Myocyte (in vitro differentiated cells): ENCODE measurements at places on chromosomes 1 and 21. TPM values are rescaled to one million over a fixed set of nuclear protein-coding genes. Genes with fewer than 3 reads are reported as not detected.
A peak's percentile ranks its signal among the peaks of the same experiment; 100 is the strongest.

DNA sequence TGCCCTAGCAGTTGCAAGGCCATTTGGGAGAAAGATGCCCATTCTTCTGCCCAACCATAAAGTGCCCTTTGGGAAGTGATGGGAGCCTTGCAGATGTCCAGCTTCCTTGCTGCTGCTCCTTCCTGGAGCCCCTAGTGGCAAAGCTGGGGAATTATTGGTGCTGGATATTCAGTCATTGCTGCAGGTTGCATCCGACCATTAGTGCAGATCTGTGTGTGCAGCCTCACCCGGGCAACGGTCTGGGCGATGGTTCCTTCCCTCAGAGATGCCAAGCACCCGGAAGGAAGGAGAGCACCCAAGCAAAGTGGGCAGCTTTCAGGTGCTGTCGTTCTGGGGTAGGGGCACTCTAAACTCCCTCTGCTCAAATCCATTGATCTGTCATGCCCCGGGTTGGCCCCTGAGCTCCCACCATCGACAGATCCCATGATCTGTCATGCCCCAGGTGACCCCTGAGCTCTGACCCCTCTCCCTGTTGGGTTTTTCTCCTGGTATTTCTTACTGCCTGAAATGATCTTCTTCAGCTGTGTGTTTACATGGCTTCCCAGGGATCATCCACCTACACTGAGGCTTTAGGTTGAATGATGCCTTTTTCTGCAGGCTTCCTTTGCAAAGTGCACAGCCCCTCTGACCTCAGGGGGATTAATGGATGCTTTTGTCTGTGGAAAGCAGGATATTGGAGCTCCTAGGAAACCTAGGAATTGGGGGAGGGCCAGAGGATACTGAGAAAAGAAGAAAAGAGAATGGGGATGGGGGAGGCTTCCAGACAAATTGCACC, 467.5 kb downstream of the PTPRU start:
- DNase-seq: peak; percentile 46

DNA sequence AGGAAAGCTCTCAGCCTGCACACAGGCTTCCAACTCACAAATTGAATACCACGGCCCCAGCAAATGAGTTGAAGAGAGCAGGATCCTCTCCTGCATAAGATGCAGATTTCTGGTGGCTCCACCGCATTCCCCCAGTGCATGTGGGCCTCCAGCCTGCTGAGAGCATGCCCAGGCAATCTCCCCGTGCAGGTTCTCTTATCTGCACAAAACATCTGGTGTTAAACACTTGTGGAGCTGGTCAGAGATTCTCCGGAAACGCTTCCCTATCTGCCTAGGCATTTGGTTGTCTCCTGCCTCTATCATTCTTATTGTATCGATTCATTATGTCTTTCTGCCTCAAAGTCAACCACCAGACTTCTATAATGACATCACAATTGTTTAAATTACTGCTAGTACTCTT, 1349.0 kb upstream of the B3GALT2 start:
- no peak for DNase-seq

GRCh38 chr1:24951337-24951736, 21.3 kb upstream of the RUNX3 start:
- no peak for DNase-seq

DNA sequence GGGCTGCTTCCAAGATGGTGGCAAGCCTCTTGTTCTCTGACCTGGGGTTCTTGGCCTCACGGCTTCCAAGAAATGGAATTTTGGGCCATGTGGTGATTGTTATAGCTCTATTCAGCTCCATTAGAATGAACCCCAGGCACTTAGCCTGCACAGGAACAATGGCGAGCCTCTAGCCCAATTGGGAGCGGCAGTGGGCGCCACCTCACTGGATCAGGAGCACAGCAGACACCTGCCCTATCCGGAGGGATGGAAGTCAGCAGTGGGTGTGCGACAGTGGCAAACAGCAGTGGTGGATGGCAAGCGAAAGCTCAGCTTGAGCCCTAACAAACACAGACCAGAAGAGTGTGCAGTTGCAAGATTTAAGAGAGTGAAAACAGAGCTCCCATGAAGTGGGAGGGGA, 230.9 kb downstream of the GPR52 start:
- no peak for DNase-seq

DNA sequence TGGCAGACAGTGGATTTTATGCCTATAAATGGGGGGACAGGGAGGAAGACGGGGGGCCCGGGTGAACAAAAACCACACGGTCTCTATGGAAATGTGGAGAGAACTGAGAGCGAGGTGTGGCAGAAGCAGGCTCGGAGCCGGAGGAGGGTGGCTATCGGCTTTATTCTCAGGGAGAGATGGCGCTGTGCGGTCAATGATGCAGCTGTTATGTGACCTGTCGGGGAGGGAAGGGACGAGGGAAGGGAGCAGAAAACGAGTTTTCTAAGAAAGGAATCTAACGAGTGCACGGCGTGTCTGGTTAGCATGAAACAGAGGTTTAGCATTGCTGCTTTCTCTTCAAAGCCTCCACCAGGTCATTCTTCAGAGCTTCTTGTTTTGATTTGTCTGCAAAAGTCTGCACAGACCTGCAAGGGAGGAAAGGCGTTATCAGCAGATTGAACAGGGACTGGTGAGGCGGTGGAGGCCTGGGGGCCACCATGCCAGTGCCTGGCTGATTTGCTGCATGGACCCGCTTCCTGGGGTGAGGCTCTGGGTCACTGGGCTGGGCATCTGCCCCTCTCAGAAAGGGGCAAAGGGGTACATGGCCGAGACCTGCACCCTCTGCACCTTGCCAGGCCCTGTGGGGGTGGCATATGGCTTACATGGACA, 27.2 kb downstream of the SLC66A1 start:
- no peak for DNase-seq

GRCh38 chr1:64229307-64229706, 25.9 kb downstream of the UBE2U start:
- no peak for DNase-seq

DNA sequence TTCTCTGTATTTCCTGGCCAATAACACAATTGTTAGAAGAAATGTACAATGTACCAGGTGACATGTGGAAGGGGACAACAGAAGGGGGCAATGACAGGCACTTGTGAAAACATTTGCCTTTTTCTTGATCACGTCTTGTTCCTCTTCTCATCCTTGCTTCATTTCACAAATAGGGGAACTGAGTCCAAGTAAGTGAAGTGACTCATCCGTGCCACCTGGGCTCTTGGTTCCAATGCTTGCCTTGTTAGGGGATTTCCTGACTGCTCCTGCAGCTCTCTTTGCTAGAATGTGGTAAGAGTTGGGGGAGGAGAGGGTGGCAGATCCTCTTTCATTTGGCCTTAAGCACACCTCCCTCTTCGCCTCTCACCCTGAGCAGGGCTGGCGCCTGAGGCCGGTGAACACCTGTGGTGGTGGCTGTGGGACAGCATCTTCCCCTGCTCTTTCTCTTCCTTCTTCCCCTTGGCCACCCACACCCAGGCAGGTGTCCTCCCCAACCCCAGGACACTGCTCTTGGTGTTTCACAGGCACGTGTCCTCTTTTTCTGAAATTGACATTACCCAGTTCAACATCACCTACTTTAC, 2.2 kb upstream of the RHEX start:
- DNase-seq: no peak

DNA sequence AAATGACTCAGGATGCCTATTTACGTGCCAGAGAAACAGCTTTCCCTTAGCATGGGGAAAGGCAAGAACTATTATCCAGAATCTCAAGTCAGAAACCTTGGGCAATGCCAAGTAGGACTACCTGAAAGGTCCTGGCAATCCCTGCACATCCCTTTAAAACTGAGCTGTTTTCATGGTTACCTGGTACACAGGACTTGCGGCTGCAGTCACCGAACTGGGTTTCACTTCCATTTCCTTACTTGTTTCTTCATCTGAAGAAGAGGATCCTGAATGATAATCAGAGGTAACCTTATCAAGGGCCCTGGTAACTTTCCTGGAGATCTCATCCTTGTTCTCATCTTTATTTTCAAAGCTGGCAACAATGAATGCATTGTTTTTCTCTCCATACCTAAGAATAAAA, 14.3 kb downstream of the BTG3 start:
- no peak for DNase-seq

DNA sequence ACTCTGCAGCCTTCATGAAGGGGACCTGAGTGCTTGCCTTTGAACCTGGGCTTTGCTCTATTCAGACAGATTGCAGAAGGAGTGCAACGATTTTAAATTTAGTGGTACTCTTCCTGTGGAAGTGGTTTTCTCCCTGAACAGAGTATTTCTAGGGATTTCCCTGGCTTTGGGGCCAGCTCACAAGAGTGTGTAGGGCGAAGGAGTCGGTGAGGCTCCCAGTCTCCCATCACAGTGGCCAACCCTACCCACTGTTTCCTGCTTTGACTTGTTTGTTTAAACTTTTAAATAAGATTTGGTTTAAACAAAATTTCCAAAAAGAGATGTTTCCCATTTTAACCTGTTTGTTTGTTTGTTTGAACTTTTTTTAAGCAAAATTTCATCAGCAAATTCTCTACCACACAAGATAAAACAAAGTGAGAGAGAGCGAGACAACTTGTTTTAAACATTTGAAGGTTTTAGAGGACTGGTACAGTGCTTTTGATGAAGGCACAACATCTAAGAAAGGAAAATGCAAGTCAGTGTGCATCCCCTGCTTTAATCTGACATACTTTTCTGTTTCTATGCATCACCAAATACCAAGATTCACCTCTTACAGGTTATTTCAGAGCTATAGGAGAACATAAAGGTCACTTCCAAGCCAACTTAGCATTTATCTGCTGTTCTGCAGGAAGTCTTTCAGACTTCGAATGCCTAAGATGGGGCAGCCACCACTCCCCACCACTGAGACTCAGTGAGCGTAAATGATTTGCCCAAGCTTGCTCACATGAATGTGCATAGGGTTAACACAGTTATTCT, 6.6 kb downstream of the SELP start:
- no peak for DNase-seq

DNA sequence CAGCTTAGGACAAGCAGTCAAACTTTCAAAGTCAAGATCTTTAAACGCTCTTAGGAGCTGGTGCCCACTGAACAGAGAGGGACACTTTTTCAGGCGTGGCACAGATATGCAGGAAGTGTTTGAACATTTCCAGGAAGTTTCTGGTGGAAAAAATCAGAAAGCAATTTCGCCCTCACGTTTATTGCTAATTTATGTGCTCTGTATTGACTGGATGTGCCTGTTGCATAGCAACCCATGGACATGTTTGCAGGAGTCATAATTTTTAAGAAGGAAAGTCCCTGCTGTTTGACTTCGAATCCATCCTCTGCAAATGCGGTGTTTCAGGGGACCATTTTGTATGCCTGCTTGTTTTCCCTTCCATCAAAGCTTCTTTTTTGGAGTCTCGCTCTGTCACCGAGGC, 239.9 kb upstream of the IRF2BP2 start:
- DNase-seq: no peak

DNA sequence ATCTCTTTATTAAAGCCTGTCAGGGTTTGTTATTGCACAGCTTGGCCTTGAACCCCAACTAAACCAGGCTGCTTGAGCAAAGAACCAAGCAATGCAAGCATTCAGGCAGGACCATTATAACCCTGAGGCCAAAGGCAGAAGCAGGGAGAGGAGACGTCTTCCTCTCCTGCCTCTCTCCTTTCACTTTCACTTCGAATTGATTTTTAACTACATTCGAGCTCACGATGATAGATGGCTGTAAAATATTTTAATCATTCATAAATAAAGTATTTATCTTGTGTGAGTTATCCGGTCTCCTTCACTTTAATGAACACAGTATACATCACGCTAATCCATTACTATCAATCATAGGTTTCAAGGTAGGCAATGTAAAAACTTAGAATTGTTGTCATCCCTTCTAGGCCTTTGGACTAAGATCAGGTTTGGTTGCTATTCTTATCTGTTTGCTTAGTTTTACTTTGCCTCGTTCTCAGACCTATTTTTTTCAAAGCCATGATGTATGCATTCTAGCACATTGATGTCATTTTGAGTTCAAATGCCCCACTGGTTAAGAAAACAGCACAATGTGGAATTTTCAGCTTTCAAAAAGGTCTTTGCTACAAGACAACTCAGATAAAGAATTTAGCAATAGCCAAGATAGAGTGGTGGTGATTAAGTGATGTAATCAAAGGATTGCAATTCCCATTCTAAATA, 480.2 kb upstream of the RUNX1 start:
- no peak for DNase-seq

- DNase-seq: no peak
Measured at GRCh38 chr1:56461158-56462127, 117.9 kb downstream of the PLPP3 start.

LTN1 gene
- 19.9 and 23.9 TPM in 2 replicates for total RNA-seq

DNA sequence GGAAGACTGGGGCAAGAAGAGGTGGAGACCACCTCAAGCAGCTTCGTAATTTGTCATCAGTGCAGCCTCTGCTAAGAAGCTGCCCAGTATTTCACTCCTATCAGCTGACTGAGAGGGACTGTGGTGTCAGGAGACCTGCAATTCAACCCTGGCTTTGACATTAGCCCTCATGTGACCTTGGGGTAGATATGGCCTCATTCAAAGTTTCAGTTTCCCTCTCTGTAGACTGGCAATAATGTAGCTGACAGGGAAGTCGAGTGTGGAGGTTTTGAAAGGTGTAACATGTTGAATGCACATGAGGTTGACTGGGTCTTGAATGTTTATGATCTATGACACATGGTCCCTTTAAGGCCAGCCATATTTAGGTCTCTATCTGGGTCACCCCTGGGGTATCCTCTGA, 2.2 kb upstream of the SPRR4 start:
- DNase-seq: no peak

- DNase-seq: peak; percentile 38
Measured at GRCh38 chr1:234604495-234605398, 5.2 kb downstream of the IRF2BP2 start.

ACTN2 gene
- 178 and 220 TPM in 2 replicates for total RNA-seq

- peak; percentile 38 for DNase-seq
Measured at GRCh38 chr1:212721388-212722247, 22.0 kb upstream of the BATF3 start.

OR2AK2 gene
- total RNA-seq: not detected in 2 replicates

DNA sequence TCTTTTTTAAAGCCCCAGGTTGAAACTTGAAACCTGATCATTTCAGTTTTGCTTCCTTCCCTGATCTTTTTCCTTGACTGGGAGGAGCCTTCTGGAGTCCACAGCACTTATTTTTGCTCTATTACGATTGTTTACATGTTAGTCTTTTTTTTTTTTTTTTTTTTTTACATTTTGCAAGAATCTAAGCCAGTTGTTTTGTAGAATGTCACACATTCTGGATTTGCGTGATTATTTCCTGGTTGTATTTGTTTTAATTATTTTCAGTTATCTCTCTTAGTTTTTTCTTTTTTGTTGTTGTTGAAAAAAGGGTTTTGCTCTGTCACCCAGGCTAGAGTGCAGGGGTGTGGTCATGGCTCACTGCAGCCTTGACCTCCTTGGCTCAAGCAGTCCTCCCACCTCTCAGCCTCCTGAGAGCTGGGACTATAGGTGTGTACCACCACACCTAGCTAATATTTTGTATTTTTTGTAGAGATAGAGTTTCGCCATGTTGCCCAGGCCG, 32.8 kb downstream of the OSBPL9 start:
- DNase-seq: no peak

C1orf159 gene
- 10.0 and 11.7 TPM in 2 replicates for total RNA-seq

NR5A2 gene
- not detected in 2 replicates for total RNA-seq

TCP10L gene
- total RNA-seq: 0.83 and 3.3 TPM in 2 replicates
